Colonic mucosa (tissue), 4 donors: ENCODE measurements at places on chromosomes 1 and 21.

DNA sequence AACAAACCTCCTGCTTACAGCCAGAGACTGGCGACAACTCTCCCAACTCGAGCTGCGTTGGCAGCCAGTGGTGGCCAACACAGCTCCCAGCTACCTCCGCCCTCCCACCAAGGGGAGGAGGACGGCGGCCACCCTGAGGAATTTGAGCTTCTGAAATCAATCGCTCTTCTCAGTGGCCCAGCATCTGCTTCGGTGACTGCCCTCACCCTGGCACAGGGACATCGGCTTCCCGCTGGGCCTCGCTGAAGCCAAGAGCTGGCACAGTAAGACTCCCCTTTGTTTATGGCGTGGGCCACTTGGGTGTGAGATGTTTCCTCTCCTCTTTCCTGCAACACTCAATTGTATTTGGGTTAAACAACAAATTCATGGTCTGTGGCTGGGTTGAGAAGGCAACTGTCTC lies 136.2 kb downstream of the ZBTB18 start:
- no peaks in the 10 kb centered on the region for H3K4me1 ChIP-seq
- no peaks in the 10 kb centered on the region for H3K27me3 ChIP-seq
- DNase-seq = no peak
- no peaks in the 10 kb centered on the region for H3K36me3 ChIP-seq

GRCh38 chr1:90193116-90193515 lies 198.2 kb downstream of the ZNF326 start:
- H3K4me1 ChIP-seq = no peaks in the 10 kb centered on the region
- no peak overlapping the region for H3K4me3 ChIP-seq
- H3K27ac ChIP-seq = no peak overlapping the region
- H3K27me3 ChIP-seq = no peaks in the 10 kb centered on the region
- no peaks in the 10 kb centered on the region for H3K36me3 ChIP-seq
- no peak for DNase-seq

- H3K27ac ChIP-seq = peak overlapping the region; percentile 80
- H3K27me3 ChIP-seq = no peaks in the 10 kb centered on the region
- H3K36me3 ChIP-seq = no peaks in the 10 kb centered on the region
- H3K4me1 ChIP-seq = no peaks in the 10 kb centered on the region
Measured at GRCh38 chr1:32902535-32902920, 1.3 kb upstream of the TMEM54 start.

GRCh38 chr1:33025180-33025569 lies 11.5 kb downstream of the AK2 start:
- no peaks in the 10 kb centered on the region for H3K36me3 ChIP-seq
- no peak overlapping the region for H3K4me3 ChIP-seq
- DNase-seq = no peak

- no peak for DNase-seq
- H3K4me1 ChIP-seq = no peaks in the 10 kb centered on the region
- H3K4me3 ChIP-seq = no peak overlapping the region
- H3K36me3 ChIP-seq = peaks cover 33% of the 10 kb centered on the region
- H3K27me3 ChIP-seq = no peaks in the 10 kb centered on the region
Measured at GRCh38 chr1:154237435-154237834, 16.7 kb downstream of the UBAP2L start.

- H3K36me3 ChIP-seq = no peaks in the 10 kb centered on the region
- H3K27ac ChIP-seq = no peak overlapping the region
- no peaks in the 10 kb centered on the region for H3K4me1 ChIP-seq
- no peak overlapping the region for H3K4me3 ChIP-seq
- DNase-seq = no peak
- H3K27me3 ChIP-seq = no peaks in the 10 kb centered on the region
Measured at GRCh38 chr1:21434394-21434793, 5.5 kb upstream of the NBPF3 start.

DNA sequence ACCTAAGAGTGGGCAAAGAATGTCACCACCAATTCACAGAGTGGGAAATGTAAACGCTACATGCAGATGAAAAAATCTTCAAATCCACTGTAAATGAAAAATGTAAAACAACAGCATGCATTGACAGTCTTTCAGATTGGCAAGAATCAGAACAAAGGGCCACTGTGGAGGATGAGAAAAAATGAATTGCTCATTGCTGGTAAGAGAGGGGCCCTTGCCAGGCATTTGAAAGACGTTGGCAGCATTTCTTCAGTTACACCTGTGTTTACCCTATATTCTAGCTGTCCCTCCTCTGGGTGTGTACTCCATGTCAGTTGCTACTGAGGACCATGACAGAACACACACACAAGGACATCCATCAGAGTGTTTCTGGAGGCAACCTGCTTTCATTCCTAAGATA lies 25.8 kb upstream of the AADACL3 start:
- no peak overlapping the region for H3K27ac ChIP-seq
- no peak overlapping the region for H3K4me3 ChIP-seq
- H3K4me1 ChIP-seq = no peaks in the 10 kb centered on the region
- no peaks in the 10 kb centered on the region for H3K36me3 ChIP-seq
- DNase-seq = no peak
- no peaks in the 10 kb centered on the region for H3K27me3 ChIP-seq

DNA sequence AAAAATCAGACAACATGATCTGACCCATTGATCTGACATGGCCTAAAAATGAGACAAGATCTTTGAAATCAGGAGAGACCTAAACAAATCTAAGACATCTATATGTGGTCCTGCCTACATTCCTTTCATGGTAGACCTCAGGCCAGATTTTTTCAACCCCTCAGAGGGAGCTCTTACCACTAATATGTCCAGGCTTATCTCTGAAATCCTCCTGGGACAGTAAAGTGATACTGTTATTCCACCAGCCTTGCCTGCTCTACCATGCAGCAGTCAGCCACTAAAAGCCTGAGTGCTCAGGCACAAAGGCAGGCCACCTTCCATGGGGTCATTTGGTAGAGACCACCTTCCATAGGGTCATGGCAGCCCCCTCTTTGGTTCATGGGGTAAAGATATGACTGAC lies 126.9 kb downstream of the TBX15 start:
- H3K27ac ChIP-seq = no peak overlapping the region
- H3K4me1 ChIP-seq = no peaks in the 10 kb centered on the region
- no peak for DNase-seq
- H3K36me3 ChIP-seq = no peaks in the 10 kb centered on the region
- no peaks in the 10 kb centered on the region for H3K27me3 ChIP-seq
- H3K4me3 ChIP-seq = no peak overlapping the region
